ENCODE measurements at places on chromosomes 2 and 18.

GRCh38 chr2:10303181-10303693, 533 bp downstream of the HPCAL1 start:
- no peak for DNase-seq

GRCh38 chr18:22813648-22814328, 119.3 kb upstream of the RBBP8 start:
- DNase-seq, result peak; percentile 26

GRCh38 chr18:13809531-13810255, 14.3 kb upstream of the MC5R start:
- DNase-seq, result peak; percentile 32

- no peak for DNase-seq
Measured at GRCh38 chr2:221166292-221166691, 405.8 kb downstream of the EPHA4 start.

DNA sequence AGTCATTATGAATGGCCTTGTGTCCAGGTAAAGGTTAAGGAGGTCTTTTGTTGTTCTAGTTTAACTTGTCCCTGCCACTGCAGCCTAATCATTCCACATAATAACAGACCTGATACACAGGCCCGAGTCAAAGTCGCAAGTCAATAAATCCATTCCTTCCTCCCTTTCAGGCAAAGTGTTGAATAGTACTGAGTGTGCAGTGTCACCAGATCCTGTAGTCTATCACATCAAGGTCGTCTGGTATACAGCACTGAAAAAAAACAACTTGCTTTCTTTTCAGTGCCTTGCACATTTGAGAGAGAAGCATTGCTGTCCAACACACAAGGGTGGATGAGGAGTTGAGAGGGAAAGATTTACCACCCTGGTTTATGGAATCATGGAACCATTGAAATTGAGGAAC, 606.2 kb downstream of the BCL11A start:
- no peak for DNase-seq

DNA sequence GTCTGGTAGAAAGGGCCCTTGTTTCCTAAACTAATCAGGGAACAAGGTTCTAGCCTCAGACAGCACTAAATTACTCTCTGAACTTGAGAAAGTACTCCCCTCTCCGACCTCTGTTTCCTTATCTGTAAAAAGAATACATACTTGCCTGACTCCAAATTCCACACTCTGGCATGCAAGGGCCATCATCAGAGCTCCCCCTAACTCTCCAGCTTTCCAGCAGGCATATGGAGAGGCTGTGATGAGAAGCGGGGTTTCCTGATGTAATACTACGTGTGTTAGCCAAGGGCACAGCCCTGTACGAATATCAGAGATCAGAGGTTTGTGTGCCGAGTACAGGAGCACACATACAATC, 1.8 kb upstream of the EVA1A start:
- no peak for DNase-seq

GRCh38 chr18:64238076-64238475, 89.2 kb upstream of the LINC00305 start:
- no peak for DNase-seq

- no peak for DNase-seq
Measured at GRCh38 chr18:66894851-66895250, 291.0 kb upstream of the CDH19 start.

- DNase-seq, result no peak
Measured at GRCh38 chr18:75238786-75239185, 28.2 kb downstream of the TSHZ1 start.

DNA sequence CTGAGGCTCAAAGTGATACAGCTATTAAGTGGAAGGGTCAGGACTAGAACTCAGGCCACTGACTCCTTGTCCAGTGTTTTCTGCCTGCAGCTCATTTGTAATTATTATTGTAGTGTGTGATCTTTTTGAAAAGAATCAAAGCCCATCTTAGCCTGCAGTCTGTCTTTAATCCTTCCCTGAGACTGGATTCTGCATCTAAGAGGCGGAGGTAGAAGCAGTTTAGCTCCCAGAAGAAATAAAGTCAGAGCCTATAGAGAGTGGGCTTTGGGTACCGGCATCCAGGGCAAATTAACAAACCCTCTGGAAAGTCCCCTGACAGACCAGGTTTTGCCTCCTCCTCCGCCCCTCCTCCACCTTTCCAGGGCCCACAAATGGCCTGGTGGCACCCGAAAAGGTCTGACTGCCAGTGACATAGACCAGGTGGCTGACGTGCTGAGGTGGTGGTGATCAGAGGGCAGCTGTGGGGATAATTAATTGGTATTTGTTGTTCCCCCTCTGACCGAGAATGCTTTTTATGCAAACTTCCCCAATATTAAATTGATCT, 2.2 kb upstream of the RAX start:
- DNase-seq, result no peak

GRCh38 chr18:21100146-21100545, 11.5 kb downstream of the ROCK1 start:
- DNase-seq, result no peak

- DNase-seq, result no peak
Measured at GRCh38 chr2:216415541-216415940, 3.3 kb downstream of the SMARCAL1 start.

DNA sequence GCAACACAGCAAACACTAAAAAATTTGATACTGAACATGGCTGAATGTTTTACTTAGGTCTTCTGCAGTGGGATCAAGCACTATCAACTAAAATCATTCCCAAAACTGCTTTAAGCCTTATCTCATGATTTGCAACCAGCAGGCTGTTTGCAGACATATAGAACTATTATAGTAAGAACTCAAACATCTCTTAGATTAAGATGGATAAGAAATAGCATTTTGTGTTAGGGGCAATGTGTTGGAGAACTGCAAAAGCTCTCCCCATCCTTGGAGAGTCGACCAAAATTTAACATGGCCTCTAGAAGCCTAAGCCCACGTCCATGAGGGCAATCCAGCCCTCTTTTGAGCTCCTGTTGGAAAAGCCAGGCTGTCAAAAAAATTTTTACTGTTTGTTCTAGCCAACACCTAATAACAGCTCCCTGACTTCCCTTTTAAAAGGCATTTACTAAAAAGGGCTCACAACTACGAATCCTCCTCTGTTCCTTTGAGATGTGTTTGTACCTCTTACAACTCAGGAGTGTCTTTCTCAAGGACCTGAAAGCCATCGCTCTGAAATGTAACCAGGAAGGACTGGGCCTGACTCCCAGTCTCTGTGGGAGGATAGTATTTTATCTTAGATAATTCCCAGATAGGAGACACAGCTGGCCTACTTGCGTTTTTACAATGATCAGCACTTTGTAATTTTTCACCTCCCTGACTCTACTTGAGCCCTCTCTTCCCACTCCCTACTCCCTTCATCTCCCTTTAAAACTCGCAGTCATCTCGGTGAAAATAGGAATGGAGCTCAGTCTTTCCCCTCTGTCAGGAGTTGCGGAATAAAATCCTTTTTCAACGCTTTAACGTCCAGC, 1.4 kb downstream of the KRCC1 start:
- no peak for DNase-seq

DNA sequence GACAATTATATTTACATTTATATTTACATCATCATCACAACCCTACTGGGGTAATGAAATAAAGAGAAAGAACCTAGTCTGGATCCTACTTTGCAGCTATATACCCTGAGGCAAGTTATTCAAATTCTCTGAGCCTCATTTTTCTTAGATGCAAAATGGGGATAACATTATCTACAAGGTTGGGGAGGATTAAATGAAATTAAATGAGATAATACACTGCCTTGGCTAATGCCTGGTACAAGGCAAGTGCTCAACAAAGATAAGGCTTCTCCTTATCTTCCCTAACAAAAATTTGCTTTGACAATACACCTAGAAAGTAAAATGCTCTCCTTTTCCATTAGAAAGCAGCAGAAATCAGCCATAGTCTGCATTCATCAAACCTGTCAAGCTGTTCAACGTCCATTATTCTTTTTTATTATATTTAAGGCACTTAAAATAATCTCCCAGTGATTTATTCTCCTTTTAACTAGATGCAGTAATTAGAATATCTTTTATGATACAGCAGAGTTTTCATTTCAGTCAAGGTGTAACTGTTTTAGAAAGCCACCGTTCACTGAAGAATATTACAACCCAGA, 44.8 kb downstream of the TCF4 start:
- no peak for DNase-seq

DNA sequence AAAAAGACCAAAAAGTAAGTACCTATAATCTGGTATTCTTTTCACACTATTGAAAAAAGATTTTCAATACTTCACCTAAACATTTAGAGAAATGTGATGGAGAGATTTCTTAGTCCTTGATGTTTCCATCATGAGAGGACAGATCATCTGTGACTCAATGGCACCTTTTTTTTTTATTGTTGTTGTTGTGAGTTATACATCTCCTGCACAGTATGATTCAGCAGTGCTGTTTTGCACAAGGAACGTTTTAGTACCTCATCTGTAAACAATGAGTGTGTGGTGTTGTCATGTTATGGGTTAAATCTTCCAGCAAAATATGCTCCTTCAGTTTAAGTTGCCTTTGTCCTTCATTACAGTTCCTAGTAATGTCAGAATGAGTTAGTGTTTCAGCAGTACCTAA, 2.2 kb downstream of the KIAA1328 start:
- DNase-seq, result no peak

DNA sequence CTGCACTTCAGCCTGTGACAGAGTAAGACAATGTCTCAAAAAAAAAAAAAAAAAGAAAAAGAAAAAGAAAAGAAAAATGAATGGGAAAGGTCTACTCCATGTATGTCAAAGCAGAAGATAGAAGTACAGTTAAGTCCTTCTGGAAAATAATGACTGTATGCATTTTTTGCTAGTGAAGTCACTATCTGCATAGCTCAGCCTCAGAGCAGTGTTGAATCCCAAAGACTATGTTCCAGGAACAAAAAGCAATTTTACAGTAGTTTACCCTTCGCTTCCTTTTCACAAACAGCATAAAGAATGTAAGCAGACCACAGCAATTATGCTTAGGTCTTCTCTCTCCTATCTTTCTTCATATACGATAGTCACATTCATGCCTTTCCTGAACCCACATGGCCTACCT, 497.4 kb downstream of the CMPK2 start:
- no peak for DNase-seq

DNA sequence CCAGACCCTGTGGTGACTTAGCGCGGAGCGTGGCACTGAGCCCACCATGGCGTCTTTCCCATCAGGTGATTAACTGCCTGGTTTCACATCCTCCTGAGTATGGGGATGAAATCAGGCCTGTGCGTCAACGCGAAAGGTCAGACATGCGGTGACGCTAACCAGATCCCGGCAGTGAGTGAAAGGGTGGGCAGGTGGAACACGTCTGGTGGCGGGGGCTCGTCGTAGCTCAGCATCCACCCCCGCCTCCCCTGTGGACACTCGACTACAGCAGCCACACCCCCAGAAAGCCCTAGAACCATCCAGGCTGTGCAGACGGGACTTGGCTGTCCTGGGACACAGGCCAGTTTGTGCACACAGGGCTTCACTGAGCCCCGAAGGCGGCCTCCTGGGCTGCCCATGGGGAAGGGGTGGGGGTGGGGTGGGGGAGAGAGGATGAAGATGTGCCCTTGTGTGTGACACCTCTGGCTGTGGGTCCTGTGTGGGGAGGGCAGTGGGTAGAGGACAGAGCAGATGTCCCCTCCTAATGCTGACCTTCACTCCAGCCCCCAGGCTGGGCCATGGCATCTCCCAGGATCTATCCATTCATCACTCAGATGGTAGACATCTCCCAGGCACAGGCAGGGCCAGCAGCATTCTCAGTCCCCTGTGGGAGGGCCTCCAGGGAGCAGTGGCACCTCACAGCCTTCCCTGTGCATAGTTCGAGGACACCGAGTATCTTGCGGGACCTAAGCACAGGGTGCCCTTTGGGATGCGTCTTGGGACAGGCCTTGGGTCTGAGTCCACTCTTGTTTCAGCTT, 27.5 kb downstream of the RAMP1 start:
- peak; percentile 43 for DNase-seq

GRCh38 chr2:233063269-233063975, 3.3 kb downstream of the INPP5D start:
- DNase-seq, result no peak

DNA sequence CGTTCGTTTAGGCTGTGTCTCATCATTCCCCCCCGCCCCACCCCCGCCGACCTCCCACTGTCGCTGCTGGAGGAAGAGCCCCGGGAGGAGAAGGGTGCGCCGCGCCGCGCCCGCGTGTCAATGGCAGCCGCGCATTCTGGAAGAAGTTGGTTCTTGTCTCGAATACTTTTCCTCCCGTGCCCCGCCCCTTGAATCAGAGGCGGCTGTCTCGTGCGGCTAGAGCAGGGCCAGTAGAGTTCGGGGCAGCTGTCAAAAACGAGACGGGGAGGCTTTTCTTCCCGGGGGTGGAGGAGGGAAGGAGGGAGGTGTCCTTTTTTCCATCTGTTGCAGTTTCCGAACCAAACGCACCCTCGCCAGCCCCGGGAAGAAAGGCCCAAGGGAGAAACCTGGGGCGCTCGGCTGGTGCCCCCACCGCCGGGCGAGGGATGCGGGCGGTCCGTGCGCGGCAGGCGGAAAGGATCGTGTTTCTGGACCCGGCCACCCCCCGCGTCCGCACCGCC, 410 bp upstream of the TGIF1 start:
- no peak for DNase-seq

DNA sequence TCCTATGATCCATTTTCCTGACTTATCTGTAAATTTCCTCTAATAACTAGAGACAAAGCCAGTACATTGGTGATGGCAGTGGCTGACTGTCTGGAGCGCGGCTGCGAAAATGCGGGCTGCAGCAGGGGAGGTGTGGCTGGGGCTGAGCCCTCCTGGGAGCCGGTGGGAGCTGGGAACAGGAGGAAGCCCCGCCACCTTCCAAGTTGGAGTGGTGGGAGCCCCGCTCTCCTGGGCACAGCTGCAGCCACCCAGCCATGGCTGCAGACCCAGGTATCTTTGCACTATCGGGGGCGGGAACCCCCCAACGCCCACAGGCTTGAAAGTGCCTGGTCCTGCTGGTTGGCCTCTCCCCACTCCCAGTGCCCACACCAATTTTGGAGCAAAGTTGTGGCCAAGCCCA, 633.0 kb upstream of the TMEFF2 start:
- no peak for DNase-seq

GRCh38 chr2:151777935-151778334, 43.7 kb upstream of the NEB start:
- no peak for DNase-seq

- DNase-seq, result no peak
Measured at GRCh38 chr2:207766041-207766551, 3.6 kb downstream of the FZD5 start.

DNA sequence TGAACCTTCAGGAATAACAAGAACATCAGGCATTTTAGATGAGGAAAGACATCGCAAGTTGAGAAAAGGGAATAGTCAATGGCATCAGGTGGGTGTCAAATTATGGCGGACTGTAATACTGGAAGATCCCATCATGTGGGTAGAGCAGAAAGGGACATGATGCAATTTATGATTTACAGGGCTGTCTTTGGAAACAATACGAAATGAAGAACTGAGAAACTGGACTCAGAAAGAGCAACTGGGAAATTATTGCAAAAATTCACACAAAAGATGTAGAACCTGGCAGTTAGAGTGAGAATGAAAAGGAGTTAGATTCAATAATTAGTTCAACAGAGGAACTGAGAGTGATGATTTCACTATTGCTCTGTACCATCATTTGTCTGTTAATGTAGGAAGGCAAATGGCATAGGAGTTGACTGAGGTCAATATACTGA, 1635.0 kb upstream of the ACVR2A start:
- DNase-seq, result no peak
